ENCODE measurements at places on chromosomes 11 and 22.
A peak's percentile ranks its signal among the peaks of the same experiment; 100 is the strongest.

- DNase-seq: no peak
Measured at GRCh38 chr22:25880524-25880923, 138.5 kb downstream of the MYO18B start.

DNA sequence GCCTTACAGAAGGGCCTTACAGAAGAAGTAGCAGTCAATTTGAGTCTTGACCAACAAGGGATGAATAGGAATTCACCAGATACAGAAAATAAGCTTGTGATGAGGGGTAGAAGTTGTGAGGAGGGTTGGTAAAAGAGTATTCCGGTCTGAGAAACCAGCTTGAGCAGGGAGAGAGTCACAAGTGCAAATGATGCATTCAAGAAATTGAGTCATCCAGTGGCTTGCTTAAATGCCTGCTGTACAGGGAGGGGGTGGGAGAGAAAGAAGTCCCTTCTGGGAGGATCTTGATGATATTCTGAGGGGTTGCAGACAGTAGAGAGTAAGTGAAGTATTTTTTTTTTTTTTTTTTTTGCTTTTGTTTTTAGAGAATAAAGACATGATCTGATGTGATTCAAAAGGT is 9.2 kb downstream of the CCKBR start:
- DNase-seq: no peak

- DNase-seq: no peak
Measured at GRCh38 chr22:48782811-48783511, 1044.7 kb downstream of the BRD1 start.

- DNase-seq: no peak
Measured at GRCh38 chr11:75429902-75430713, 2.9 kb downstream of the KLHL35 start.

- DNase-seq: no peak
Measured at GRCh38 chr11:32561835-32562234, 21.8 kb upstream of the EIF3M start.

DNA sequence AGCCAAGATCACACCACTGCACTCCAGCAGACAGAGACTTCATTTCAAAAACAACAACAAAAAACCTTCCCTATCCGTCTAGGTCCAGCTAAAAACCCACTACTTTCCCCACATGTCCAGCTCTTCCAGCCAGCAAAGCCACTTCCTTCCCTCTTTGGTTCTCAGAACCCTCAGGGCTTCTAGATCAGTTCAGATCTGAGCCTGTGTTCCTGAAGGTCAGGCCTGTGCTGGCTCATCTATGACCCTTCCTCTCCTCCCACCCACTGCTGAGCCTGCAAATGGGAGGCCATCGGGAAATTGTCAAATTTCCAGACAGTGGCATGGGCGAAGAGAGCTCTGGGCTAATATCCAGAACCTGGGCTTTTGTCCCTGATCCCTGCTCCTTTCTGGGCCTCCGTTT is 37.8 kb downstream of the SLCO2B1 start:
- DNase-seq: no peak

DNA sequence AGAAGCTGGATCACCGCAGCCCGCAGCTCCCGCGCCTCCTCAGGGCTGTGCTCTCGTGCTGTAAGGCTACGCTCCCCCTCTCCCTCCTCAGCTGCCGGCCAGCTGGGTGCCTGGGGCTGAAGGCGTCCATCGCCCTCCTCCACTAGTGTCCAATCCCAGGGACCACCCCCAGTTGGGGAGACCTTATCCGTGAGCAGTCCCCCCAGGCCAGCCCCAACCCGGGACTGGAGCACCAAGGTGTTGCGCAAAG is 1.2 kb downstream of the AP5B1 start:
- no peak for DNase-seq

DNA sequence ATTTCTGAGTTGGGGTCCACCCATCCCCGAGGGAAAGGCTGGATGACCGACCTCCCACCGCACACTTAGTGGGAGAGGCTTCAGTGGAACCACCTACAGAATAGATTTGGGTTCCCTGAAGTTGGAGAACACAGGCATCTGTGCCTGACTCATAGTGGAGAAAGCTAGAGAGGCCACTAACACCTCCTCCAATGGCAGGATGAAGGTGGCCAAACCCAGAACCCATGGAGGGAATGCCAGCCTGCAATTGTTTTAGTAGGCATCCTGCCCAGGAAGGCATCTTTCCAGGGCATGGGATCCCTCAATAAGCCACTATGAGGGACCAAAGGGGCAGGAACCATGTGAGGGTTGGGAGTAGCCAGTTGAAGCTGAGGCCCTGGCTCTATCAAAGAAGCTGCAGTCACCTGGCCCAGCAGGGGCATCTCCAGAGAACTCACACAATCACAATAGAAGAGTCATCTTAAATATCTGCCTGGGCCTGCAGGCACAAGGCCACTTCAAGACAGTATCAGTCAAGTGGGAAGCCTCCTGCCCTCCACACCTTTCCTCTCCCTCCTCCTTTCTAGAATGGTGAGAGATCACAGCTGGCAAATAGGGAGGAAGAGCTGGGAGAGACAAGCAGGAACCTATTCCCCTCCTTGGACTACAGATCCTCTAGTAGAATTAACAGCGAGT is 124.1 kb upstream of the CSNK2A3 start:
- DNase-seq: no peak

DNA sequence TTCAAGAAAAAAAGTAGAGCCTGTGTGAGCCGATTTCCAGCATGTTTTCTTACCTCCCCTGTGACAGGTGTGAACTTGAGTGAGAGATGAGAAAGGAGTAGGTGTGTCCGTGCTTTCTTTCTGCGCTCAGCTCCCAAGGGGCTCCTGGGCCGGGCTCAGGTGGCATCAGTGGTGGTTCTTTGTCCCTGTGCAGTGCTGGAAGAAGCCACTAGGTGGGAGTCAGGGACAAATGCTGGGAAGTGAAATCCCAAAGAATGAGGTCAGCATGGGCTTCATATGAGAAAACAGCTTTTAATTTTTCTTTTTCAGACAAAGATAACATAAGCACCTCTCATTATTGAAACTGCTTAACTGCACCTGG is 57.8 kb downstream of the PPFIBP2 start:
- no peak for DNase-seq

GRCh38 chr11:115657586-115657985 is 153.4 kb upstream of the CADM1 start:
- no peak for DNase-seq

- no peak for DNase-seq
Measured at GRCh38 chr11:27350511-27350910, 12.5 kb downstream of the CCDC34 start.

GRCh38 chr22:19063581-19064353 is 58.4 kb downstream of the DGCR2 start:
- no peak for DNase-seq

DNA sequence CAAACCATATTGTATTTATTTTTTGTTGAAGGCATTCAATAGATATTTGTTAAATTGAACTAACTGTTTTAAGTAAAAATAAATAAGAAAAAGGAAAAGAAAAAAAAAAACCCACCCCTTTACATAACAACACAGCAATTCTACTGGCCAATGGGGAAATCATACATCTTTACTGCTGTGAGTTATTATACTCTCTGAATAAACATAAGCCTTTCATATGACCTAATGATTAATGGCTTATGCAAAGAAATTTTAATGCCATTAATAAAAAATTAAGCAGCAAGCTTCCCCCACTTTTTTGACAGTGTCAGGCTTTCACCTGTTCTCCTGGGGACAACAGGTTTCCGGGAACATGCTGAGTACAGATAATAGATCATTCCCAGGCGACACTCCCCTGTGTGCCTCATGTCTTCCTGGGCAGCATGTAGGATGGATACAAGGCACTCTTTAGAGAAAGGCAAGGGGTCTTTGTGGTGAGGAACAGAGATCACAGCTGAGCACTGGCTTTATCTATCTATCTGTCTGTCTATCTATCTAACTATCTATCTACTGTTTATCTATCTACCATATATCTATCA is 676.0 kb downstream of the NTM start:
- DNase-seq: no peak

GRCh38 chr22:36816636-36817524 is at the start of gene PVALB:
TSS of gene PVALB (minus strand) at chr22:36817035. CDS start at chr22:36817005, 30 bp downstream.
- no peak for DNase-seq

- peak; percentile 41 for DNase-seq
Measured at GRCh38 chr11:45885274-45885920, at the start of gene MAPK8IP1. TSS of gene MAPK8IP1 (plus strand) at chr11:45885651. CDS start at chr11:45885821, 170 bp downstream.

DNA sequence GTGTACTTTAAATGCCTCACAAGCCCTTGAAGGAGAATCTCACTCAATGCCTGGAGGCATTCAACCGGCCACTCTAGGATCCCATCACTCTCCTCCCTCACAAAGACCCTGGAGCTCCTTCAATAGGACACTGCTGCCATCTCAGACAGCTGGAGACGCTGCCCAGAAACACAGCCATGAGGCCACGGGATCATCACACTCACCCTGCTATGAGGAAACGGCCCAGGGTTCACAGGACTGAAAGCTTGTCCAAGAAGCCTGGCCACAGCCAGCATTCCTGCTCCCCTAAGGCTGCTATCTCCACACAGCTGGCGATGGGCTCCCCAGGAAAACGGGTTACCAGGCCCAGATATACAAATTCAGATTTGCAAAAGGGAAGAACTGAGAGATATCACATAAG is 13.2 kb downstream of the CARS1 start:
- no peak for DNase-seq

DNA sequence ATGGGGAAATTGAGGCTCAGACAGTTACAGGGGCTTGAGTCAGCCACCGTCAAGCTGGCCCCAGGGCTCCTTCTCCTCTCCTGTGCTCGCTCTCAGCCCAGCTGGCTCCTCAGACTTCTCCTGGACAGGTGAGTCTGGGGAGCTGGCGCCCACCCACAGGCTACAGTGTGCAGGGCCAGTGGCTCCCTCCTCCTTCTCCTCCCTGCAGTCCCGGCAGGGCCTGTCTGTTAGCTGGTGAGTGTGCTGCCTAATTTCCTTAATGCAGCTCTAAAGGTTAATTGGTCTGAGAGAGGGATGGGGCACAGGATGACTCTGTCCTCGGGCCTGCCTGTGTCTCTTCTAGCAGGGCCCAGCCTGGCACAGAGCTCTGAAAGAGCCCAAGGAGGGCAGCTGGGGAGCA is 31.7 kb downstream of the LMO1 start:
- DNase-seq: no peak

DNA sequence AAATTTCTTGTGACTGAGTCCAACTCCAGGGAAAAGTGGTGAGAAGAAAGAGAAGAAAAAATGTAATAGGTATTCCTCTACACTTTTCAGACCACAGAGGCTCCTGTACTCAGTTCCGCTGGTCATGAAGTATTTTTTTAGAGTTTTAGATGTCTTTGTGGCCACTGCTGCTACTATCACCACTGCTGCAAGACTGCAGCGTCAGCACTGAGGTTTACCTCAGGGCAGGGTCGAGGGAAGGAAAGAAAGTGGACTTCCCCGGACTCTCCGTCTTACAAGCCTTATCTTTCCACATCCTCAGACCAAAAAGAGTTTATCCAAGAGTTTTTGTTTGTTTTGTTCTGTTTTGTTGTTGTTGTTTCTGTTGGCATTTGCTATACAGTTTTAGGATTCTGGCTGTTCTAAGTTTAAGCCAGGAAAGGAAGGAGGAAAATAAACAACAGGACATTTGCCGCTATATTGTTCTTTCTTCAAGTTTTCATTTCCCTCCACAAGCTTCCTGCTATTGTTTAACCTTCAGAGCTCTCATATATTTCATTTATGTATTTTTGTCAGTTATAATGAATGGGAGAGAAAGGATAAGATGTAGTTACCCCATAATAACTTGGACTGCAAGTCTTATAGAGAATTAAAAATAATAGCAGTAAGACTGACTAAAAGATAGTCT is 919.3 kb downstream of the NTM start:
- DNase-seq: no peak

GRCh38 chr11:133842730-133843129 is 2.6 kb downstream of the SPATA19 start:
- DNase-seq: no peak

- no peak for DNase-seq
Measured at GRCh38 chr11:69446108-69446507, 35.4 kb upstream of the LINC01488 start.

GRCh38 chr11:12403997-12404350 is 26.6 kb downstream of the PARVA start:
- no peak for DNase-seq

DNA sequence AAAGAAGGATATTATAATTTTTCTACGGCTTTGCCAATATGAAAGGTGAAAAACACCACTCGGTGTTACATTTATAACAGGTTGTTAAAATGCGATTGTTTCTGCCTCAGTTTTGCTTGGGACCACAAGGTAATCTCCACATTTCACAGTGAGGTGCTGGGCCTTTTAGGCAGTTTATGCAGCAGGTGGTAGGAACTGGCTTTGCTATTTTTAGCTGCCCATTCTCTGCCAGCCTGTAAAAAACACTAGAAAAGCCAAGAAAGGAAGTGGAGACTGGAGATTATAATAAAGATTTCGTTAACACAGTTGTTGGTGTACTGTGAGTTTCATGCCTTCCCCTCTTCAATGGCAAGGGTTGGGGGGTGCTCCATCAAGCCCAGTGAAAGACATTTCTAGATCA is 8.0 kb upstream of the MRPL16 start:
- DNase-seq: no peak

DNA sequence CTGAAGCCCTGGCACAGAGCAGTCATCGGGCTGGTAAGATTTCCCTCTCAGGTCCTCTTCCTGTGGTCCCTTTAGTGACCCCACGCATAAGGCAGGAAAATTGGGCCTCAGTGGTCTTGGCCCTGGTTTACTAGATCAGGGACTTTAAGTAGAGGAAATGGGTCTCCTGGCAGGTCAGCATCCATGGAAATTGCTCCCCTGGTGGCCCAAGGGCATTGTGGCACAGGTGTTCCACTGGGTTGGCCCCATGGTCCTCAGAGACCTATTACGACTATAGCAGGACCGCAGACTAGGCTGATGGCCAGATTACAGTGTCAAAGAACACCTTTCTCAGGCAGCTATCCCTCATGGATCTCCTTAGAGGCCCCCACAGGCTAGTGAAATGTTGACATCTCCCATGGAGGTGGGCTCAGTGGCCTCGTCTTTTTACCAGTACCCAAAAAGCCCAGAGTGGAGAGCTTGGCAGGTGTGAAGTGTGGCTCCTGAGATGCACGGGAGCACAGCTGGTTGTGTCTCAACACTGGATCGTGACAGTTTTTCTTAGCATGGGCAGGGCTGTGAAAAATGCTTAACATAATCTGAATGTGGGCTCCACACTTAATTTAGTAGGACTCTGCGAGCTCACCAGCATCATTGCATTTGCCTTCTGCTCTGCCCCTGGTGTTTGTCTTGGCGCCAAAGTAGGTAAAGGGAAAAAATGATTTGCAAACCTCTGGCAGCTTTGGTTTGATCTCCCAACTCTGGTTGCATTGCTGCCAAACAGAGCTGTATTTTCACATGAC is 74.2 kb downstream of the ZBTB16 start:
- DNase-seq: no peak

DNA sequence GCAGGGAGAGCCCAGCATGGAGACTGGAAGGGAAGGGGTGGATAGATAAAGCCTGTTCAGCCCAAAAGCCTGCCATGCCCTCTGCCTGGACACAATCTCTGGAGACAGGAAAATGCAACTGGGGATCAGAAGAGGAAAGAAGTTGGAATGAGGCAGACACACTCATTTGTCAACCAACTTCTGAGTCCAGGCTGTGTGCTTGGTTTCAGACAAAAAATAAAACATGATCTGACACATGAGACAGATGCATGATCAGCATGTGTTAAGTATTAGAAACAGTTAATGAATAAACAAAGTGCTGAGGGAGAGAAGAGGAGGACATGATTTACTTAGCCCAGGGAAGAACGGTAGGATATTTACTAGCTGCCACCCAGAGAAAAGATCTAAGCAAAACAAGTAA is 839 bp downstream of the LRRN4CL start:
- DNase-seq: no peak
